ENCODE measurements at places on chromosomes 7 and 10. TPM values are rescaled to one million over a fixed set of nuclear protein-coding genes. Genes with fewer than 3 reads are reported as not detected.

The RASSF4 gene
- total RNA-seq, result 7.8 TPM

The UNCX gene
- 0.12 TPM for total RNA-seq

The GFRA1 gene
- total RNA-seq, result 31.3 TPM

The CDHR3 gene
- total RNA-seq, result 45.3 TPM

The SLC26A3 gene
- not detected for total RNA-seq

The POLR2J2 gene
- 6.9 TPM for total RNA-seq

The LRIT1 gene
- not detected for total RNA-seq

The MICALL2 gene
- total RNA-seq, result 13.4 TPM

The GBX1 gene
- total RNA-seq, result not detected

The TMEM196 gene
- total RNA-seq, result not detected

The ADAP1 gene
- 0.16 TPM for total RNA-seq

The LEP gene
- 4.1 TPM for total RNA-seq

The OR9A2 gene
- not detected for total RNA-seq

The AKR1C1 gene
- 75.3 TPM for total RNA-seq

The NPC1L1 gene
- not detected for total RNA-seq

The AOAH gene
- total RNA-seq, result not detected

The NXPH1 gene
- not detected for total RNA-seq

The LFNG gene
- total RNA-seq, result 20.3 TPM

The ANKMY2 gene
- total RNA-seq, result 25.8 TPM

The OPN1SW gene
- not detected for total RNA-seq

The WBP1L gene
- 113 TPM for total RNA-seq

The SPDYE1 gene
- total RNA-seq, result not detected

The GIMAP1 gene
- total RNA-seq, result not detected

The RBP3 gene
- not detected for total RNA-seq

The OPALIN gene
- total RNA-seq, result not detected
